Stromal cell of bone marrow (primary cell): ENCODE measurements at places on chromosomes 13 and 19.

GRCh38 chr19:32969549-32969948, 2.2 kb downstream of the CEP89 start:
- no peak for DNase-seq

GRCh38 chr13:92681239-92681638, 545.4 kb upstream of the GPC6 start:
- no peak for DNase-seq

- DNase-seq = no peak
Measured at GRCh38 chr19:12786141-12786870, 5.0 kb upstream of the JUNB start.

GRCh38 chr13:105377452-105377851, 1158.0 kb downstream of the EFNB2 start:
- no peak for DNase-seq

GRCh38 chr19:44051650-44052402, at the start of gene ZNF223:
Gene ZNF223, plus strand, starts transcription at chr19:44052036. Its CDS starts 3,141 bp downstream, at chr19:44055177.
- DNase-seq = peak; percentile 96

DNA sequence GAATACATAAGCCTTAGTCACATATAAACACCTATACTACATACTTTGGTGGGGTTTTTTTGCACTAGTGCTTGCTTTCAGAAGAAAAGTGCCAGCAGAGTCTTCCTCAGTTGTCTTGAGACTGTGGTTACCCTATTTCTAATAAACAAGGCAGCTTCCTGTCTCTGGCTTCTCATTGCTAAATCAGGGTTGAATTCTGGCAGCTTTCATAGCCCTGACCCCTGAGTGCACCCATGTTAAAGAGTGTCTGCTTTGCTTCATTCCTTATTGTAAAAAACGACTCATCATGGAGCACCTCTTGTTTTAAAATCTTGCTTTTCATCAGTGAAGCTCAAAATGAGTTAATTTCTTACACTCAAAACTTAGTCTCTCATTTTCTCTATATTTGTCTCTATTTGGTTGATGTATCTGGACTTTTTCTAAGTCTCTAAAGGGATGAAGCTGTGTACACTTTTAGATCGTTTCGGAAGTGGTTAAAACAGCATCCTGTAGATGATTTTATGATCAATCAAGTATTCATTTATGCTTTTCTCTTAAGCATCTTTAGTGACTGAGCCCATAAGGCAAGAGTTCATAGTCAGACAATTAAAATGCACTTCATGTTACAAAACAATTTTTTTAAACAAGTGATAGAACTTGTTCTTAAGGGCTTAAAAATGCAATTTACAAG, 72.1 kb downstream of the KLF12 start:
- DNase-seq = peak; percentile 27

GRCh38 chr19:310781-311496, 19.7 kb upstream of the PLPP2 start:
- DNase-seq = no peak

GRCh38 chr19:58166708-58167280, 16.1 kb upstream of the ZNF274 start:
- no peak for DNase-seq

GRCh38 chr13:37561031-37561430, 37.5 kb downstream of the POSTN start:
- DNase-seq = no peak

DNA sequence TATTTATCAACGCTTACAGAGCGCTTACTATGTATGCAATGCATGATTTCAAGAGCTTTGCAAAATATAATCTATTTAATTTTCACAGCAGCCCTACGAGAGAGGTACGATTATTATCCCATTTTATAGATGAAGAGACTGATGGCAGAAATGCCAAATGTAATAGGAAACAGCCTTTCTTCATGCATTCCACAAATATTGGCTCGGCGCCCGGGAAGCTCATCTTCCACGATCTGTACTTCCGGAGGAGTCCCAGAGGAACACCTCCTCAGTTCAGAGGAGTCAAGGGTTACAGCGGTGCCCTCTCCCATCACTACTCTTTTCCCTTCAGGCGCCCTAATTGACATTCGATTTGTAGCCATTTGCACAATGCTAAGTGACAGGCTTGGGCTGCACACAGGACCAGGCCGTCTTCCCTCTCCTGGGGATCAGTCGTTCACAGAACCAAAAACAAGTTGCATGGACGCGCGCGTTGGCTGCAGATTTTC, 1.1 kb upstream of the ARHGAP35 start:
- no peak for DNase-seq

- peak; percentile 3 for DNase-seq
Measured at GRCh38 chr19:14310055-14310454, 71.2 kb upstream of the ADGRE5 start.

GRCh38 chr19:8831832-8832131, 322 bp downstream of the ZNF558 start:
- no peak for DNase-seq

DNA sequence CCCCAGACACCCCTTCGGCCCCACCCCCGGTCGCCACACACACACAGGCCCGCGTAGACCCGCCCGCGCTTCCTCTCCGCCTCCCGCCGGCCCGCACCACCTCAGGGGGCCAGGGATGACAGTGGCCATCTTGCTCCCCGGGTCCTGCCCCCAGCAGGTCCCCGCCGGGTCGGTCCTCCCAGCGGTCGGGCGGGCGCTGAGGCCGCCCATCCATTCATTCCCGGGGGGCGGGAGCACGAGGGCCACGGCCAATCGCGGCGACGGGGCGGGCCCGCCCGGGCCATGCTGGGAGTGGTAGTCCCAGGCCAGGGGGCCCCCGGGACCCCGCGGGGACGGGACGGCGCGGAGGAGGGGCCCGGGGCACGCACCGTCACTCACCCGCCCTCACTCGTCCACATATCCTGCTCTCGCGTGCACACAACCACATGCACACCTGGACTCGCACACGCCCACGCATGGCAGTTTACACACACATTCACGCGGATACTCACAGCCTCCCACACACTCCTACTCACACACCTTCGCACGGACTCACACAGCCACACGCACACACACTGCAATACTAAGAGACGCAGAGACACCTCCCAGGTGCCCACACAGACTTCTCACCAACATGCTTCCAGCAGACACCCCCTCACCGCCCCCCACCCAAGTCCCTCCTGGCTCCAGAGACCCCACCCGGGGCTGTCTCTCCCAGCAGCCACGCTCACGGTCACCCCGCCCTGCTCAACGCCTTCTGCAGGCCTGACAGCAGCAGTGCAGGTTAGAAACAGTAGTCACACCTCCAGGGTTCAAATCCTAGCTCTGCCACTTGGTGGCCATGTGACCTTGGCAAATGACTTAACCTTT, at the start of gene DPF1:
Gene DPF1, minus strand, starts transcription at position 209 of the 849 bp plus-strand sequence. Its CDS starts 80 bp downstream, at position 129.
- DNase-seq = no peak

DNA sequence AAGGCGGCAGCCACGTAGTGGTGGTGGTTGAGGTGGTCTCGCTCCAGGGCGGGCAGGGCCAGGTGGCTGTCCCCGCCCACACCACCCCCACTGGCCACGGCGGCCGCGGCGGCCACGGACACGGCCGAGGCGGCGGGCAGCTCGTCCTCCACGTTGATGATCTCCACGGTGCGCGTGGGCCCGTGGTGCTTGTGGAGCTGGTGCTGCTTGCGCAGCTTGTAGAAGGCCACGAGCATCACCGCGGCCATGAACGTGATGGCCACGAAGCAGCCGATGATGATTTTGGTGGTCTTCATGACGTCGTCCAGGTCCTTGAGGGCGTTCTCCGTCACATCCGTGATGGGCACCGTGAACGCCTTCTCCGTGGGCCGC, 4.0 kb upstream of the ASPDH start:
- no peak for DNase-seq

GRCh38 chr13:21256351-21256761, 79.9 kb downstream of the MRPL57 start:
- no peak for DNase-seq
